ENCODE measurements at places on chromosomes 5 and 9. TPM values are rescaled to one million over a fixed set of nuclear protein-coding genes. Genes with fewer than 3 reads are reported as not detected.

Gene GGTA1
- total RNA-seq = not detected

GRCh38 chr5:43432486-43433375 lies 20.5 kb upstream of the CCL28 start:
- no peak for DNase-seq
- H3K27me3 ChIP-seq = no peaks in the 10 kb centered on the region
- H3K4me1 ChIP-seq = no peaks in the 10 kb centered on the region
- no peak overlapping the region for H3K4me3 ChIP-seq

DNA sequence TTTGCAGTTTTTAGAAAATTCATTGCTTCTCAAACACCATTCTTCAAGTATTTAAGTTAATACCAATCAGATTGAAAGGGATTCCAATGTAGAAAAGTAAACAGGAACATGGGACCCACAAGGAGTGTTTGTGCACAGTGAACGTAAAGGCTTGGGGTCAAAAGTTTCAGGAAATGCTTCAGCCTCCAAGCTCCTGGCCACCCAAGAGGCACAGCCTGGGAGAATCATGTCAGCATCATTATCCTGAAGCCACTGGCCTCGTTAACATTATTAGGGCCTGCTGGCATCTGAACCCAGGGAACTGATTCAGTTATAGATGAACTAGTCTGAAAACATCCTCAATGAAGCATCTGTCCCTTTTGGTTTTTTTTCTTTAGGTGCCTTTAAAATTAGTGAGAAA lies 122.9 kb downstream of the NXNL2 start:
- H3K27ac ChIP-seq = no peak overlapping the region
- no peaks in the 10 kb centered on the region for H3K4me1 ChIP-seq
- DNase-seq = no peak
- no peak overlapping the region for H3K4me3 ChIP-seq

Gene GABRP
- not detected for total RNA-seq

Gene NUTM2F
- total RNA-seq = not detected

Gene CHMP5
- total RNA-seq = 74.5 TPM

GRCh38 chr5:36052538-36052937 lies 14.1 kb downstream of the UGT3A2 start:
- no peak for DNase-seq
- no peaks in the 10 kb centered on the region for H3K36me3 ChIP-seq
- no peaks in the 10 kb centered on the region for H3K27me3 ChIP-seq
- no peak overlapping the region for H3K27ac ChIP-seq
- no peak overlapping the region for H3K4me3 ChIP-seq
- no peaks in the 10 kb centered on the region for H3K4me1 ChIP-seq

- H3K4me3 ChIP-seq = no peak overlapping the region
- H3K36me3 ChIP-seq = no peaks in the 10 kb centered on the region
- no peak overlapping the region for H3K27ac ChIP-seq
- H3K4me1 ChIP-seq = no peaks in the 10 kb centered on the region
These were observed 293.9 kb downstream of the ADGRV1 start for GRCh38 chr5:90852531-90852930.

Gene ANKRD34B
- total RNA-seq = 0.10 TPM

GRCh38 chr5:170144286-170145023 lies 38.8 kb downstream of the FOXI1 start:
- no peak for DNase-seq
- no peaks in the 10 kb centered on the region for H3K27me3 ChIP-seq
- H3K4me3 ChIP-seq = no peak overlapping the region
- H3K36me3 ChIP-seq = no peaks in the 10 kb centered on the region

DNA sequence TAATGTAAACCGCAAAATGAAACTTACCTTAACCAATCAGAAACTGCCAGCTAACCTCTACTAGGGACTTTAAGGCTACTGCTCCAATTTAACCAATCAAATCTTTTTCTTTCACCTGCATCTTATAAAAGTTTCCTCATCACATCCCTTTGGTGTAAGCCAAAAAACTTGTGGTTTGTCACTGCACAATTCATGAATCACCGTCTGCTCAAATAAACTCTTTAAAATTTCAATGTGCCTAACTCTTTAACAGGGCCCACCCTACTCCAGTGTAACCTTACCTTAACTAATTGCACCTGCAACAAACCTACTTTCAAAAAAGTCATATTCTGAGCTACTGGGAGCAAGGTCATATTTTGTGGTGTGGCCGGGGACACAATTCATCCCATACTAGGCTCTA lies 172.2 kb upstream of the GRAMD2B start:
- no peak for DNase-seq
- no peaks in the 10 kb centered on the region for H3K36me3 ChIP-seq
- H3K4me3 ChIP-seq = no peak overlapping the region
- no peaks in the 10 kb centered on the region for H3K4me1 ChIP-seq

Gene RBM22
- total RNA-seq = 54.3 TPM

Gene DNLZ
- 26.5 TPM for total RNA-seq

- H3K27ac ChIP-seq = no peak overlapping the region
- peak; percentile 10 for DNase-seq
- no peak overlapping the region for H3K4me3 ChIP-seq
- no peaks in the 10 kb centered on the region for H3K36me3 ChIP-seq
These were observed 135.6 kb upstream of the PPP1R26 start for GRCh38 chr9:135343837-135344522.

DNA sequence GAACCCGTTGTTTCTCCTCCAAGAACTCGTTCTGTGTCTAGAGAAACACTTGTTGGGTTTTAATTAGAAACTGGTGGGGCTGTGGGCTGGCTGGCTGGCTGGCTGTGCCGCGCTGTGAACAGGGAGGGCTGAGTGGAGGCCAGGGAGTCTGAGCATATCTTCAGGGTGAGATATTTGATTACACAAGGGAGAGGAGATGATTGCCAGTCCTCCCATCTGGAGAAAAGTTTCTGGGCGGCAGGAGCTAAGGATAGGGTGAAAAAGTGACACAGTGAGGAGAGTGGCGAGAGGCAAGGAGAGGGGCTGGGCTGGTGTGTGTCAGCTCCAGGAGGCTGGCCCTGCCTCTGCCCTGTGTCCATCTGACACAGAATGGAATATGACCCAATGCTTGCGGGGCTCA lies 63.0 kb downstream of the GDNF start:
- H3K27me3 ChIP-seq = no peaks in the 10 kb centered on the region
- H3K27ac ChIP-seq = no peak overlapping the region
- H3K36me3 ChIP-seq = no peaks in the 10 kb centered on the region
- H3K4me3 ChIP-seq = no peak overlapping the region
- no peak for DNase-seq
- H3K4me1 ChIP-seq = no peaks in the 10 kb centered on the region

DNA sequence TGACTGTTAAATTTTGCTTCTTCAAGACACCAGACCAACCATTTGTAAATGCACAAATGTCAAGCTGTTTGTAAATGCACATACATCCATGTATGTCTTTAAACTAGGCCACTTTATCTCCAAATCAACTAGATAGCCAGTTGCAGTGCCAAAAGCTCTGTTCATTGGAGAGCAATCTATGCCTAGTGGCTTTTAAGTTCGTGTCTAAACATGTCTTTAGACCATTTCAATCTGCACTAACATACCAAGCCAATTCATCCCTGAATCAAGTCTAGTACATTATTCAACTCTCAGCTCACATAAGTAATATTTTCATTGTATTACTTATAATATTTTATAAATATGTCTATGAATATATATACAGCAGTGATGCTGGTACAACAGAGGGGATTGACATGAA lies 985.9 kb downstream of the CDH18 start:
- no peaks in the 10 kb centered on the region for H3K36me3 ChIP-seq
- H3K27me3 ChIP-seq = no peaks in the 10 kb centered on the region
- no peaks in the 10 kb centered on the region for H3K4me1 ChIP-seq

Gene COL23A1
- 0.05 TPM for total RNA-seq

- H3K4me1 ChIP-seq = no peaks in the 10 kb centered on the region
- H3K36me3 ChIP-seq = no peaks in the 10 kb centered on the region
- no peaks in the 10 kb centered on the region for H3K27me3 ChIP-seq
- no peak overlapping the region for H3K27ac ChIP-seq
- H3K4me3 ChIP-seq = no peak overlapping the region
These were observed 1387.2 kb upstream of the ACO1 start for GRCh38 chr9:30997291-30997690.
